IPS DF 19.7 (cell line): ENCODE measurements at places on chromosomes 1 and 21.

GRCh38 chr1:93681101-93681988 is at the start of gene BCAR3:
Gene BCAR3 (minus strand): TSS chr1:93681837. CDS start chr1:93674930, 6,907 bp downstream.
- no peak for DNase-seq

- no peak for DNase-seq
Measured at GRCh38 chr1:68542586-68542985, 45.7 kb upstream of the DEPDC1 start.

DNA sequence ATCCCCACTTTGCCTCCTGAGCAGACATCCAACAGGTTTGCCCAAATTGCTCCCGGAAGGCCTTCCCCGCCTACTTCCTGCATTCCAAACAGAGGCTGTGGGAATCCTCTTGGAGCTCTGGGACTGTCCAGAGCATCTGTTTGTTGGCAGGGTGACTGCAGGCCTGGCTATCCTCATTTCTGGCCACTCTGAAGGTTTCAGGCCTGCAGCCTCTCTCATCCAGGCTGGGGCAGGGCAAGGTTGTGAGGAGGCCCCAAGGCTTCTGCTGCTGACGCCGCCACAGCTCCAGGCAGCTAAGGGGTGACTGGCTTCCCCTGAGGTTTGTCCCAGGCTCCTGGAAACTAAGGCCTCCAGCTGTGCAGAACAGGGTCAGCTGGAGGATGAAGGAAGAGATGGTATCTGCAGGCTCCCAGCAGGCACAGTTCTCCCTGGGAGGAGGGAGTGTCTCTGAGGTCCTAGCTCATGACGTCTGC is 11.3 kb downstream of the CDK18 start:
- DNase-seq: no peak

- DNase-seq: no peak
Measured at GRCh38 chr1:109947582-109948284, 36.8 kb upstream of the AHCYL1 start.

DNA sequence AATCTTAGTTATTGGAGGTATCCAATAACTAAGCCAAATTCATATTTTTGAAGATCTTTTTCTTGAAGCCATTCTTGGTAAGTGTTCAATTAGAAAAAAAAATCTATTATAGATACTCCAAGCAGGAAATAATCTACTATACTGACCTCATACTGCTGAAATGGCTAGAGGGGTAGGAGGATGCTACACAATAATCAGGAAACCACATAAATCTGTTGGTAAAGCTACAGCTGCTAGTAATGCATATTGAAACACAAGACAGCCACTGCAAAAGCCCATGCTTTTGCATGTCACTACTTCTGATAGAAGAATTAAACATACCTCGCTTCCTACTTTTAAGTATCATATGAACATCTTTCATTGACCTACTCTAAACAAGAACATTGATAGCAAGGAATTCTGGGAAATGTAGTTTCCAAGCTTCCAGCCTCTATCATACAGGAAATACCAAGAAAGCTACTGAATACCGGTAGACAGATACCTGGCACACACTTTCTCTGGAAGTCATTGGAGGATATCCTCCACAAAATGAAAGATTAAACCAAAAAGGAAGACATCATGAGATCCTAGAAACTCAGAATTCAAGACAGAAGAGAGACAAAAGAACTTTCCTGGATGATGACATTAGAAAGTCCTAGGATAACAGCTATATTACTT is 103.0 kb upstream of the VAV3 start:
- DNase-seq: no peak

GRCh38 chr1:21232044-21232443 is 55.3 kb upstream of the EIF4G3 start:
- DNase-seq: no peak

GRCh38 chr1:116323491-116323890 is 49.6 kb upstream of the ATP1A1 start:
- DNase-seq: no peak

GRCh38 chr1:20485527-20486456 is at the start of gene CAMK2N1:
Gene CAMK2N1 (minus strand): TSS chr1:20486210. CDS start chr1:20485379, 831 bp downstream.
- no peak for DNase-seq

DNA sequence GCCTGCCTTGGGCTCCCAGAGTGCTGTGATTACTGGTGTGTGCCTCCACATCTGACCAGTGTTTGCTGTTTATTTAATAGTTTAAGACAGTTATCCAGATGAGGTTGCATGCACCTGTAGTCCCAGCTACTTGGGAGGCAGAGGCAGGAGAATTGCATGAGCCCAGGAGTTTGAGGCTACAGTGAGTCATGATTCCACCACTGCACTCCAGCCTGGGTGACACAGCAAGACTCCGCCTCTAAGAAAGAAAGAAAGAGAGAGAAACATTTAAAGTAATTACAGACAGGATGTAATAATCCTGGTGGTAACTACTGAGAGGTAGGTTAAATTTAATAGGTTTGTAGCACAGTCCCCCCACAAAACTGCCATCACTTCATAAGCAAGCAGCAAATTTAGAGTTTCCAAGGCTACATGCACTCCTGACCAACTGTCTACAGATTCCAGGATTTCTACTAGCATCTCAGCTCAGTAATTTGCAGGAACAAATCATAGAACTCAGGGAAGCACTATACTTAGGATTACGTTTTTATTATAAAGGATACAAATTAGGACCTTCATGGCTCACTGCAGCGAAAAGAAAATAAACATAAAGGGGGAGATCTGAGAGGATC is 89.6 kb downstream of the PKN2 start:
- no peak for DNase-seq

DNA sequence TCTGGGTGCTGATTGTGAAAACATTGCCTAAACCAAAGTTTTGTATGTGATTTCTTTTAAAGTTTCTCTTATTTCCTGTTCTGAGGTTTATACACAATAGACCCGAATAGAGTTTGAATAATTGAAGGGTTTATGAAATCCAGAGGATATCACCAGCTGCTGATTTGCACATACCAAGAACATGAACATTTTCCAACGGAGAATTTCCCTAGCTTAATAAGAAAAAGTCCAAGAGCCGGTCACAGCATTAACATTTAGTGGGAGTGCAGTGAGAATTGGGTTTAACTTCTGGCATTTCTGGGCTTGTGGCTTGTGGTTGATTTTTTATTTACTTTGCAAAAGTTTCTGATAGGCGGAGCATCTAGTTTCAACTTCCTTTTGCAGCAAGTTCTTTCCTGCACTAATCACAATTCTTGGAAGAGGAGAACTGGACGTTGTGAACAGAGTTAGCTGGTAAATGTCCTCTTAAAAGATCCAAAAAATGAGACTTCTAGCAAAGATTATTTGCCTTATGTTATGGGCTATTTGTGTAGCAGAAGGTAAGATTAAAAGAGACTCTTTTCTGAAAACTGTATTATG is at the start of gene CFH:
CFH (plus strand) TSS at position 407 of the 579 bp plus-strand sequence; CDS start at position 482, 75 bp downstream.
- no peak for DNase-seq

GRCh38 chr1:56295949-56296929 is 283.1 kb downstream of the PLPP3 start:
- DNase-seq: no peak

- no peak for DNase-seq
Measured at GRCh38 chr1:56213068-56213467, 366.3 kb downstream of the PLPP3 start.

- DNase-seq: no peak
Measured at GRCh38 chr1:209590405-209590804, 6.9 kb downstream of the CAMK1G start.

DNA sequence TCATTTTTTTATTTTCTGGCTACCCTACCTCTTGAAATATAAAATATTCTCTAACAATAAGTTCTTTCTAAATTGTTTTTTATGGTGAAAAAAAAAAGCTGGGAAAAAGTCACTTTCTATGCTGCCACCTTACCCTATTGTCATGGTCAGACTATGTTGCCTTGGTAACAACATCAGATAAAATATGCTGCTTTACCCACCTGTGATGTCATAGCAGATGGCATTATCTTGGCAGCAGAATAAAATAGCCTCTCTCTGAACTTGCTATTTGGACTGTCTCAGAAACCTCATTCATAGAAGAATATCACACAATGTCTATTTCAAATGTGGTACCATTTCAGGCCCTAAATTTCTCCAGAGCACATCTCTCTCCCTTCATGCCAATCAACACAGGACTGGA is 69.6 kb upstream of the SGIP1 start:
- no peak for DNase-seq

GRCh38 chr1:222644636-222644980 is 26.7 kb downstream of the MIA3 start:
- no peak for DNase-seq

- no peak for DNase-seq
Measured at GRCh38 chr1:235588916-235589515, 60.6 kb downstream of the GNG4 start.
